Stimulated activated CD8-positive, alpha-beta memory T cell treated with anti-CD3 and anti-CD28 coated beads, Interleukin-12 subunit alpha, Interleukin-12 subunit beta, amount 100 ng/mL, for 1 hour (primary cell): ENCODE measurements at places on chromosomes 5 and 9.

DNA sequence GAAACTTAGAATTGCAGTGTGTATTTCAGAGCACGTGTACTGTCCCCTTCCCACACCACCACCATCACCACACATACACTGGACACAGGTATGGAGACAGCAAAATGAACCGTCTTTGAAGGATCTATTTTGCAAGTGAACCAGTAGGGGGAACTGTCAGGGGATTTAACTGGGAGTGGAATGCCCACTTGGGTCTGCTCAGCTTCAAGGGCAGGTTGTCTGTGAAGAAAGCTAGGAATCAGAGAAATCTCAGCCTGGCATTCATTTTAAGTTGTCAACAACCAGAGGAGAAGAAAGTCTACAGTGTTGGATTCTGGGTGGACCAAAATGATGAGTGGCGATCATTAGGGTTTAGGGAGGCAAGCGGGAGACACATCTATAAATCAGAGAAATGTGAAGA lies 147.0 kb downstream of the DCP2 start:
- DNase-seq: no peak

DNA sequence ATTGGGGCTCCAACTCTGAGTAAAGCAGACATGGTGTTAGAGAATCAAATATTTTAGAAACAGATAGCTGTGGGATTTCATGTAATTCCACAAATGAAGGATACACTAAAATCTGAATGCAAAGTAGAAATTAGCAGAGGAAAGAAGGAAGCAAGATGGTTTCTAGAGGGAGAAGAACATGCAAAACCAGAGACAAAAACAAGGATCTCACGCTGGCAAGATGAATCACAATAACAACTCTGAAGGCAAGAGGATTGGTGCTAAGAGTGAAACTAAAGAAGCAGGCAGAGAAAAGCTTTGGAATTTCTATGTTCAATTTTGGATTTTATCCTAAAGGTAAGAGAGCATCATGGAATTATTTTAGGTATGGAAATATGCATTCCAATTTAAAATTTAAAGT lies 857.2 kb upstream of the COX7C start:
- DNase-seq: no peak

DNA sequence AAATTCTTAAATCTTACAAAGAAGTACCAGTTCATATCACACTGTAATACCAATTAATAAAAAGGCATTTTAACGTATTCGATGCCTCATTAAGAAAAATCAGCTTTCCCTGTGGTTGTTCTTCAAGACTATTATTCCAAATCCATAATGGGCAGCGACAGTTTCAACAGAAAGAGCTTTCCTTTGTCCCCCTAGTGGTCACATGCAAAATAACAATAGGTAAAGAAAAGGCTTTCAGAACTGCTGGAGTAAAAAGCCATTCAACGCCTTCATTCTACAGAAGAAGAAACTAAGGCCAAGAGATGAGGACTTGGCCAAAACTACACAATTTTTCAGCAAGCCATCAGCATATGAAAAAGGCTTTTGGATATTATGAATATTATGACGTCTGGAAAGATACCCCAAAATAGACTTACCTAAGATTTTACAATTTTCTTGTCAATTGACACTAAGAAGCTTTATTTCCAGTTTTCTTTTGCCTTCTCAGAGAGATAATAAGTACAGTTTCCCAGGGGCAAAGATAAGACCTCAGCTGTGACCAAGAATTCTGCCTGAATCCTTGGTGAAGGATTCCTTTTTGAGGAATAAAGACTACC lies 6.7 kb upstream of the CDH6 start:
- DNase-seq: no peak

DNA sequence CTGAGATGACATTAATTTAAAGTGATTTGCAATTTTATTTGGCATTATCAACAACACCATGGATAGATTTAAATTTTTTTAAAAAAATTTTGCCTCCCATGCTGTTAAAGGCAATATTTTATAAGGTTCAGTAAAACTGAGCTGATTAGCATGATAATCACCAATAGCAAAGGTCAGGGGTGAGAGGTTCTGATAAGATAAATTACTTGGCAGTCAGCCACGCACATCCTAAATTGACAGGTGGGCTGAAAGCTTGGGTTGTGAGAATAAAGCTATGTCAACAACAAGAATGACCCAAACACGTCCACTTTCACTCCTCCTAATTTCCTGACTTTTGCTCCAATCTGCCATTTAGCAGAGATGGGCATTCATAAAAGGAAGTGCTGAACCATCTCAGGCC lies 127.1 kb downstream of the LHFPL2 start:
- DNase-seq: no peak

GRCh38 chr5:178588769-178589168 lies 1.4 kb downstream of the COL23A1 start:
- DNase-seq: no peak

- DNase-seq: no peak
These were observed 141.1 kb downstream of the ENTREP1 start for GRCh38 chr9:69466151-69466550.

DNA sequence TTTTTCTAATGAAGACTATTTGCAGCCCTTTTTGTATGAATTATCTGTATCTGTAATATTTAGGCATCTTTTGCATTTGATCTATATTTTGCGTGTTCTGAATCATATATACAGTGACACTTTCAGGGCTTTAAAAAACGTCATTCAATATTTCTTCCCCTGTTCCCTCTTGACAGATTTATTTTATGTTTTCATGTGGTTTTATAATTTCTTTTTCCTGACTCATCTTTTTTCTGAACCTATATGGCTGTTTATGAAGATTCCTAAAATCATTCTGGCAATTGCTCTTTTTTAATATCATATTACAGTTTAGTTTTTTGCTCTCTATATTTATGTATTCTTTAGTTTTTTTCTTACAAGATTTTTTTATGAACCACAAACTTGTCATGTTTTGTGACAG lies 67.6 kb downstream of the SMARCA2 start:
- DNase-seq: no peak

- DNase-seq: no peak
These were observed 166.4 kb downstream of the KDM4C start for GRCh38 chr9:6924149-6924548.

- DNase-seq: no peak
These were observed 45.5 kb upstream of the IFNE start for GRCh38 chr9:21527579-21527978.

GRCh38 chr9:106376689-106377088 lies 486.3 kb upstream of the ZNF462 start:
- DNase-seq: no peak

- no peak for DNase-seq
These were observed 365.5 kb downstream of the KCNN2 start for GRCh38 chr5:114727358-114727757.

GRCh38 chr5:138985256-138985655 lies 110.1 kb upstream of the LRRTM2 start:
- DNase-seq: no peak

- DNase-seq: no peak
These were observed 16.8 kb downstream of the GLDC start for GRCh38 chr9:6628704-6629103.

DNA sequence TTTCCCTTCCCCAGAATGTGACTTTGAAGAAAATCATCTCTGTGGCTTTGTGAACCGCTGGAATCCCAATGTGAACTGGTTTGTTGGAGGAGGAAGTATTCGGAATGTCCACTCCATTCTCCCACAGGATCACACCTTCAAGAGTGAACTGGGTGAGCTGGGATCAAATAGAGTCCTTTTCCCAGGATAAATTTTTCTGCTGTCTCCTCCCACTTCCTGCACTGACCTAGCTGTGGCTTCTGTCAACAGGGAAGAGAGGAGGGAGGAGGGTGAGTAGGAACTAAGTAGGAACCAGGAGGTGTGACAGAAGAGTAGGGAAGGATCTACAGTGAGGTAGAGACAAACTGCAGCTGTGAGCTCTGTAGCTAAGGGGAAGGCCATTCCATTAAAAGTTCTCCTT lies 69.3 kb downstream of the MAMDC2 start:
- DNase-seq: no peak

DNA sequence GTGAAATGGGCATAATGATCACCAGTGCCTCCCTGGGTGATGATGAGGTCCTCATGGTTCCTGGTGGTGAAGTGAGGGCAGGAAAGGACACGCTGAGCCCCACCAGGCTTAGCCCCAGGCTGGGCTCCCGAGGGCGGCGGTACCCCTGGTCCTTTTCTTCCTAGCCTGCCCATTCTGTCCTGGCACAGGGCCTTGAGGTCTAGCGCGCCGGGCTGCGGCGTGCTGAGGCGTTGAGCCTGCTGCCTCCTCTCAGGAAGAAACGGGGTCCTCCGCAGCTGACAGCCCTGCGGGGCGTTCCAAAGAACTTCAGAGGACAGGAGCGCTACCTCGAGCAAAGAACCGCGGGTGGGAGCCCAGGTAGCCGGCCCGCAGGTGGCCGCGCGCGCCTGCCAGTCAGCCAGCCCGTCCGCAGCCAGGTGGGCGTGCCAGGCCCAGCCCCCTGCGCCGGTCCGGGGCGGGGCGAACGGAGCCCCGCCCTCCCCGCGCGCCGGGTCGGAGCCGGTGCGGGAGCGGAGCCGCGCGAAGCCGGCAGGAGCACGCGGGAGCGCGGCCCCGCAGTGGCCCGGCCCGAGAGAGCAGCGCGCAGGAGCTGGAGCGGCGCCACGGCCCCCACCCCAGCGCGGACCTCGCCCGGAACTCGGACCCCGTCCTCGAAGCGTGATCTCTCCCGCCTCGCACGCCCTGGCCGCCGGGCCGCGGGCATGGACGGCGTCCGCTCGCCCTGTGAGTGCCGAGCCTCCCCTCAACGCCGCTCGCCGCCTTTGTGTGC lies at the start of gene WNK2:
Gene WNK2, plus strand, starts transcription at position 477 of the 769 bp plus-strand sequence. CDS start 791 bp downstream, outside the sequence.
- no peak for DNase-seq

DNA sequence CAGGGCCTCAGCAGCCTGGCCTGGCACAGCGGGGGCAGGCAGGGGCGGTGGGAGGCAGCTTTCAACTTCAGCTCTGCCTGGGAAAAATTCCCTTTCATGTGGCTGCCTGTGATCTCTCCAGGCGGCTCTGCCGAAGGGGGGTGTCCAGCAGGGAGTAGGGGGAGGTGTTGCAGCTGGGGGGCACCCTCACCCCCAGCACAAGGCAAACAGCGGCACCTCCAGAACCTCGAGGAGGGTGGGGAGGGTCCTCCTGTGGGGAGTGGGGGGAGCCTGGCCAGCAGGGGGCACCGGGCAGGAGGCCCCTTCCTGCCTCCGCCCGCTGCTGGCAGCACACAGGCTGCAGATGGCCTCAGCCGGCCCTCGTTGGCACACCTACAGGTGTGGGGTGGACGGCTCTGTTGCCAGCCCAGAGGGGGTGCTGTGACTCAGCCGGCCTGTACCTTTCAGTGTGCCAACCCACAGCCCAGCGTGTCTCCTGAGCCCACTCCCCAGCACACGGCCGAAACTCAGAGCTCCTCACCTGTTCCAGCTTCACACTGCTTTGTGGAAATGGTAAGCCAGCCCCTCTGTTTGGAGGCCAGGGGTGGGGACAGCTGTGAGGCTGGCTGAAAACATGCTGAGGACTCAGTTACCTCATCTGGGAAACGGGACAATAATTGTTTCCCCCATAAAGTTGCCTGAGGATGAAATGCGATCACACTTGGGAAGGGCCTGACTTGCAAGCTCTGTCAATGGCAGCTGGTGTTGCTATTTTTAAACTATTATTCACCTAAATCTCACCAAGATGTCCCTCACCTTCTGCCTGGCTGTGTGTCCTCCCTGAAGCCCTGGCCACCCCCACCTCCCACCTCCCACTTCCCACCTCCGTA lies 37.0 kb downstream of the CXXC5 start:
- no peak for DNase-seq

- no peak for DNase-seq
These were observed 99.2 kb upstream of the SLC30A5 start for GRCh38 chr5:68994645-68995044.

DNA sequence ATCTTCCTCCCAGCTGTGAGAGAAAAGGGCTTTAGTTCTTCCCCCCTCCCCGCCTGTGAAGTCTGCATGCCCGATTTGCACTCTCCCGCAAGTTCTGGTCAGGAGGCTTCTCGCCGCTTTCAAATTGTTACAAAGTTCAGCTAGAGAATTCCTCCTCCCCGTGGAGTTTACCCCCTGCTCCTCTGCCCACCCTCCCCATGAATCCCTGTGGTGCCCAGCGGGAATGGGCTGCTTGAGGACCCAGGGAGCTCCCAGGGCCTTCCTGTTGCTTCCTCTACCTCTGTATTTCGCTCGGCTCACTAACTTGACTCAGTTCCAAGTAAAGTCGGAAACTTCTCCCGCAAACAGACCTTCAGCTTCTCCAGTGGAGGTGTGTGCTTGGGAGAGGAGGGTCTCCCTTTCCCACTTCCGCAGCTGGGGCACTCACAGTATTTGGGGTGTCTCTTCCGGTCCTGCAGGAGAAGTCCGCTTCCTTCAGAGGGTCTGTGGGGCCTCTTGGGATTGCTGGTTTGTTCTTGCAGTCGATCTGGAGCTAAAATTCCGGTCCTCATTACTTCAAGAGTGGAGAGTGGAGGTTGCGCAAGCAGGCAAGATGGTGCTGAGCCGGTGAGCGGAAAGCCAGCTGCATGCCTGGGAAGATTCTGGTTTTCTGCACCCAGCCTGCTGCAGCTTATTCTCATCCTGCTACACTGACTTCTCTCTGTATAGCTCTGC lies 97.8 kb downstream of the ADAMTS12 start:
- DNase-seq: no peak

GRCh38 chr5:98770911-98771322 lies 2.5 kb upstream of the RGMB start:
- DNase-seq: no peak

- no peak for DNase-seq
These were observed 337.4 kb upstream of the ATP10B start for GRCh38 chr5:161189452-161189851.

GRCh38 chr5:163384669-163385068 lies 52.7 kb upstream of the CCNG1 start:
- DNase-seq: no peak
